Type B pancreatic cell (in vitro differentiated cells): ENCODE measurements at places on chromosomes 1 and 21. TPM values are rescaled to one million over a fixed set of nuclear protein-coding genes. Genes with fewer than 3 reads are reported as not detected.

The C21orf58 gene
- 14.0 and 36.6 TPM in 2 replicates for total RNA-seq

The PLPP3 gene
- 32.6 and 79.0 TPM in 2 replicates for total RNA-seq

The MIA3 gene
- total RNA-seq = 55.2 and 78.6 TPM in 2 replicates

The KIF14 gene
- total RNA-seq = 3.8 and 12.8 TPM in 2 replicates

The AMY1A gene
- not detected in 2 replicates for total RNA-seq

The C4BPA gene
- 0.87 and 6.8 TPM in 2 replicates for total RNA-seq

The CTSE gene
- total RNA-seq = 28.6 and 42.0 TPM in 2 replicates

The LHX8 gene
- total RNA-seq = 0.31 and 1.2 TPM in 2 replicates

The TMEM81 gene
- 3.3 and 5.8 TPM in 2 replicates for total RNA-seq

The CXADR gene
- total RNA-seq = 47.3 and 52.1 TPM in 2 replicates

The DHRS3 gene
- total RNA-seq = 143 and 276 TPM in 2 replicates

The TEKT2 gene
- total RNA-seq = 2.1 and 9.6 TPM in 2 replicates

The BEND5 gene
- 4.4 and 10.6 TPM in 2 replicates for total RNA-seq

The EVA1B gene
- total RNA-seq = 23.3 and 39.5 TPM in 2 replicates

GRCh38 chr1:159938211-159938852 is 7.1 kb downstream of the IGSF9 start:
- DNase-seq = no peak

DNA sequence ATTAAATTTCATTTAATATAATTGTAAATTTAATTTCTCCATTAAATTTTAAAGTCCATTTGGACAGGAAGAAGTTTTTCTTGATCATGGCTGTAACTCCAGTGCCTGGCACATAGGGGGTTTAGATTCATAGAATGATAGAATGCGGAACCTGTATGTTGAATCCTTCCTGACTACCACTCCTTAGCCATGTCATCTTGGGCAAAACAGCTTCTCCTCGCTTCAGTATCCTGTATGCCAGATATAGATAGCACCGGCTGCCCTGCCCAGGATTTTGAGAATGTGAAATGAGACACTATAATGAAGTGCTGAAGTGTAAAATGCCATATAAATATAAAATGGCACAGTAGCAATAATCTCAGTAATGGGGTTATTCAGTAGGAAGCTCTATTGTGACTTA is 6.4 kb downstream of the DYRK1A start:
- DNase-seq = no peak

GRCh38 chr1:14706631-14707030 is 108.1 kb downstream of the KAZN start:
- DNase-seq = no peak

DNA sequence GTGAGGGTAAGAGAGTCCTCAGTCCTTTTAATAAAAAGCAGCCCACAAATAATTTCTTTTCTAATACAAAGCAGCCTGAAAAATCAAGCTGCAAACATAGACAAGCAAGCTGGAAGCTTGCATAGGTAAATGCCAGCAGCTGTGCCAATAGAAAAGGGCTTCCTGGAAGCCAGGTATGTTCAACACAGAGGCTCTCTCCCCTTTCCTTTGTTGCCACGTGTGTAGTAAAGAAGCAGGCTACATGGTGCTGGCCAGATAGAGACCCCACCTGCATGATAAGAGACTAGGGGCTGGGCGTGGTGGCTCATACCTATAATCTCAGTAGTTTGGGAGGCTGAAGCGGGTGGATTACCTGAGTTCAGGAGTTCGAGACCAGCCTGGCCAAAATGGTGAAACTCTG is 50.1 kb upstream of the ERRFI1 start:
- no peak for DNase-seq

DNA sequence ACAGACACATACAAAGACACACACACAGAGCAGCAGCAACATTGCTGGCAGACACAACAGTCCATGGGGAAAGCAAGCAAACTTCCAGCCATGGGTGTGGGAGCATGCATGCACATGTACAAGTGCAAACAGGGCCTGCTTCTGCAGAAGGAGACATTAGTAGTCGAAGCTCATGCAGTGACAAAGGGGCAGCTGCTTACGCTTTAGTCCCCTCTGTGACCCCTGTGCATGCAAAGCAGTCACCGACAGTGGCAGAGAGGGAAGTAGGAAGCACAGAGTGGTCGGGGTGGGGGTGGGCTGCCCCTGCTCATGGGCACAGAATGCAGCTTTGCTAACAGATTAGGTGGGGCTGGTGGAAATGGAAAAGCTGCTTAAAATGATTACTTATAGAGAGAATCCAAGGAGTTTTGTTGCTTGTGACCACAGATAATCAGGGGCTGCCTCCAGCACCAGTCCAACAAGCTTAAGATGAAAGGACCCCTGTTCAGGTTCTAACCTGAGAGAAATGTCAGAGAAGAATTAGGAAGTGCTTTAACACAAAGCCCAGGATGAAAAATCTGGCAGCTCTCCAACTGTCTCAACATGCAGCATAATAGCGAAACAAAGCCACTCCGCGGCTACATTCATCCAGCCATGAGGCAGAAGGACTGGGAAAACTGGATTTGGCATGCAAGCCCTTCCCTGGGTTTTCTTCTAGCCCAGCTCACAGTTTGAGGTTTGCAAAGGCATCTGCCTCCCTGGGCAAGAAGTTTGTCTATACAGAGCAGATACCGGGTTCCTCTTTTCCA is 378.9 kb downstream of the KCNH1 start:
- DNase-seq = no peak

DNA sequence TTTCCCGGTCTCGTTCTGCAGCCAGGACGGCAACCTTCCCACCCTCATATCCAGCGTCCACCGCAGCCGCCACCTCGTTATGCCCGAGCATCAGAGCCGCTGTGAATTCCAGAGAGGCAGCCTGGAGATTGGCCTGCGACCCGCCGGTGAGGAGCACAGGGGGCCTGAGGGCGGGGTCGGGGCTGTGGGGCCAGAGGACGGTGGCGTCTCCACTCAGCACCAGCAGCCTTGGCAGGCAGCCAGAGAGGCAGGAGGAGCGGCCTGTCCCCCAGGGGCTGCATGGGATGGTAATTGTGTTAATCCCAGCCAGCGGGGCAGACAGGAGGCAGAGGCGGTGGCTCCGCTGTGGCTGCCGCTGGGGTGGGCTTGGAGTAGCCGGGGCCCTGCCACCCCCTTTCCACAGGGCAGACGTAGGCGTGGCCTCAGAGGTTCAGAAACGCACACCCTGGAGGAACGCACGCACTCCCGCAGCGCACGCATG is 12.1 kb downstream of the SAMD11 start:
- DNase-seq = peak; percentile 86

GRCh38 chr1:156742017-156742416 is 1.1 kb upstream of the MRPL24 start:
- no peak for DNase-seq

- DNase-seq = no peak
Observed at GRCh38 chr1:20483833-20484518, 2.0 kb downstream of the CAMK2N1 start.

GRCh38 chr1:110607536-110608230 is 1.5 kb upstream of the KCNA2 start:
- no peak for DNase-seq

DNA sequence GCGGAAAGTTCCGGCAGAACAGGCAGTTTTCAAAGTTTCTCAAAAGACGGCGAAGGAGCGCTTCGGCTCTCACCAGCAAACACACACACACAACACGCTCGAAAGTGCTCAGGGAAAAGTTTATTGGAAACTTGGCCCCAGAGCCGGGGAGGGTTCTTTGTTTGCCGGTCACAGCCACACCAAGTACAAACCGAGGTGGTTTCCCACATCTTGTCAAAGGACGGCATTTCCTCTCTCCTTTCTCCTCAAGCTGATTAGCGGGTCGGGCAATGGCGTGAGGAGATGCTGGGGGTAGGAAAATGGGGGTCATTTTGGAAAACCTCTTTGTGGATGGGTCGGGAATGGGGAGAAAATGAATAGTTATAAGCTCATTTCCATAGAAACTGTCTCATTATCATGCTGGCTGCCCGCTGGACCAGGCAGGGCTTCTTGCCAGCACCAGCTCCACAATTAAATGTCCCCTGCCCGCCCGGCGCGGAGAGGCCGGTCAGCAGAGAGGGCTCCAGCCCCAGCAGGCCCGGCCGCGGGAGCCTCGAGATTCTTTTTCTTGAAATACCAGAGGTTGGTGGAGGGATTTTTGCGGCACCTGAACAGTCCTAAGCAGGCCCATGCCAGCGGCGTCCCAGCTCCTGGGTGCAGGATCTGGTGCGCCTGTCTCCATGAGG is 92.3 kb downstream of the PRDM16 start:
- DNase-seq = no peak

GRCh38 chr1:94039514-94039870 is 81.5 kb downstream of the ABCA4 start:
- DNase-seq = no peak

GRCh38 chr1:213244664-213245091 is 193.6 kb downstream of the RPS6KC1 start:
- DNase-seq = no peak

DNA sequence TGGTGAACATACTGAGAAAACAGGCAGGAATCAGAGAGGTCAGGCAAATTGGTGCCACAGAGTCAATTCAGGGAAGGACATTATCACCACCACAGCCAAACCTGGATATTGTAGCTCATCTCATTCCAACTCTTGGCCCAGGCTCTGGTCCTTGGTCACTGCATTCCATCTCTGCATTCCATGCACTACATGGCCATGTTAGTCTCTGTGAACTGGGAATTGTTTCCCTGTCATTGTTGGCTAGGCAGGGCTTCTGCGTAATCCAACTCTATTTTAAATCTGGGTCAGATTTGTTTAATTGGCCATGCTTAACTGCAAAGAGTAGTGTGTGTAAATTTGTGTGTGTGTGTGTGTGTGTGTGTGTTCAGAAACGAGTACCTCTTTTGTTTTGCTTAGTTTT is 837.6 kb upstream of the ADAMTS5 start:
- no peak for DNase-seq

DNA sequence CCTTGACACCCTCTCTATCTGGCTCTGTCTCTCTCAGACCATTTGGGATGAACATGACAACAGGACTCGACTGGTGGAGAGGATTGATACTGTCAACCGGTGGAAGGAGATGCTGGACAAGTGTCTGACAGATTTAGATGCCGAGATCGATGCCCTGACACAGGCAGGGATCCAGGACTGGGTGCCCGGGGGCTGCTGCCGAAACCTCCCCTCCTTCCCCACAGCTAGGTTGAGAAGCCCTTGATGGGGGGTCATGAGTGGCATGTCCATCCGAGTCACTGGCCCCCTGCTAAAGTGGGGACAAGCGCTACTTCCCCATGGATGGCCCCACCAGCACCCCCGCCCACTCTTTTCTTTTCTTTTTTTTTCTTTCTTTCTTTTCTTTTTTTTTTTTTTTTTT is 1.2 kb downstream of the TEKT2 start:
- DNase-seq = no peak

GRCh38 chr1:30363031-30363430 is 360.4 kb downstream of the MATN1 start:
- no peak for DNase-seq

- DNase-seq = no peak
Observed at GRCh38 chr1:86468501-86468977, at the start of gene CLCA1. Gene CLCA1, plus strand, starts transcription at chr1:86468927. Its CDS starts 45 bp downstream, at chr1:86468972.

GRCh38 chr1:117210386-117210785 is 341 bp downstream of the VTCN1 start:
- no peak for DNase-seq

GRCh38 chr1:179190861-179191260 is 38.6 kb downstream of the ABL2 start:
- no peak for DNase-seq

DNA sequence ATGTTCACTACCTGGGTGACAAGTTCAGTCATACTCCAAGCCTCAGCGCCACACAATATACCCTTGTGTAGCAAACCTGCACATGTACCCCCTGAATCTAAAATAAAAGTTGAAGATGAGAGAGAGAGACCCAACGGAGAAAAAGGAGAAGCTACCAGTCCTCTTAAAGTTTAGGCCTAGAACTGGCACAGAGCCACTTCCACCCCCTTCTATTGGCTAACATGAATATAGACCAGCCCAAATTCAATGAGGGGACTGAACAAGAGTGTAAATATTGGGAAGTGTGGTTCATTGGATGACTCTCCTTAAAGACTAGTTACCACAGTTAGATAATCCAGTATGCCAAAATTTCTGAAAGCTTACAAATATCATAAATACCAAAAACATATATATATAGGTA is 139.9 kb upstream of the ATP1B1 start:
- DNase-seq = no peak

- DNase-seq = no peak
Observed at GRCh38 chr1:32925403-32926162, 24.4 kb upstream of the TMEM54 start.

DNA sequence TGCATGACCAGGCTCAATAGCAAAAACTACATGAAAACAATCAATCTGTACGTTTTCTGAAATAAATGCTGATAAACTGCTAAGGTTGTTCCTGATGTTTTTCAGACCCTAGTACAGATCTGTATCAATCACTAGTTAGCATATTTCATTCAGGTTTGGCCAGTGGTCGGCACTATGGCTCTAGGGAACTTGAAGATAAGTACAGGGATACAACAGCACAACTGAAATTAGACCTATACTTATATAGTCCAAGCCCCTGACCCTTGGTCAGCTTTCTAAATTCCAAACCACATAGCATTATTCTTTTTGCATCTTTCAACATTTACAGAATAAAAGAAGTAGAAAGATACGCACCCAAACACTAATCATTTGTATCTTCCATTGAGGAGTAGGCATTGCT is 142.7 kb downstream of the PLPPR4 start:
- no peak for DNase-seq

DNA sequence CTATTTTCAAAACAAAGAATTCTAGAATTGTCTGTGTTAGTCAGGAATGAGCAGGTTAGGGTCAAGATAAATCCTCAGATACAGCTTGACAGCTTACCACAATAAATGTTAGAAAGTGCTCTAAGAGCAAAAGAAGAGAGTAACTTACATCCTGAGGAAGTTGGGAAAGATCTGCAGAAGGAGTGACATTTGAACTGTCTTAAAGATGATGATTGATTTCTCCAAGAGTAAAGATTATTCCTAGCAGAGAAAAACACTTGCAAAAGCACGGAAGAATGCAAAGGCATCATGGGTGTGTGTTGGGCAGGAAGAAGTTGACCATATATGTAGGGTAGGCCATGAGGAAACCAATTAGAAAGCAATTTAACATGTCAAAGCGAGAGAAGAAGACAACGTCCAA is 175.4 kb downstream of the LRRC7 start:
- no peak for DNase-seq

DNA sequence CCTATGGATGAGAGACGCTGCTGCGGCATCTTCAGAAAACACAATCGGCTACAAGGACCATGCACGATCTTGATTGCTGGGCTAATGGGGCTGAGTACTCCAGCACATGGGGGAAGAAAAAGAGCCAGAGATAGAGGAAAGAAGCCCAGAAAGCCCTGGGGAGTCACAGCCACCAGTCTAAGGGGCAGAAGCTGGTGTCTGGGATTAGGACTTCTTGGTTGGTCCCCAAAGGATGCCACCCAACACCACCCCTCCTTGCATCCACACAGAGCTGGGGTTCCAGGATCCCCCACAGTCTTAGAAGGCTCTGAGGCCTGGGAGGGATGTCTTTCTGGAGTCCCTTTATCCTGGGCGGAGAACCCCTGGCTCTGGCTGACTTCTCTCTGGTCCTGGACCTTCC is 98.4 kb upstream of the TARDBP start:
- DNase-seq = no peak

GRCh38 chr1:10897321-10897980 is 101.0 kb upstream of the CASZ1 start:
- DNase-seq = no peak
